Stimulated activated CD4-positive, alpha-beta T cell treated with anti-CD3 and anti-CD28 coated beads, Interleukin-1b, Interleukin-23, amount 100 ng/mL, for 24 hours (primary cell): ENCODE measurements at places on chromosomes 13 and 19.

- DNase-seq: no peak
Measured at GRCh38 chr13:79541426-79542049, 60.6 kb downstream of the NDFIP2 start.

DNA sequence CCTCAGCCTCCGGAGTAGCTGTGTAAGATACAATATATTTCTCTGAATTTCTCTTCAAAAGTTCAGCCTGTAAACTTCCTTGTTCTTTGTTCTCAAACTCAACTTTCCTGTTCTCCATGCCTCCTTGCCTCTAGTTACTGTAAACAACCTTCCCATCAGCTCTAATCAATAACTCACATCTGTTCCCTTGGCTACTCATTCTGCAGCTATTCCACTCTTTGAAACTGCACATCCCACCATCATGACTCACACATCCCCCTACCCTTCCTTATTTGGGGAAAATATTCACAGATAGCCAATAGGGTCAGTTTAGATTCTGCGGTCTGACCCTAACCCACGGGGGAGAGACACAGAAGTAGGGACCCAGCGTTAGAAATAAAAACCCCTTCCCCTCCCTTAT is 2.0 kb downstream of the ZNF562 start:
- no peak for DNase-seq

DNA sequence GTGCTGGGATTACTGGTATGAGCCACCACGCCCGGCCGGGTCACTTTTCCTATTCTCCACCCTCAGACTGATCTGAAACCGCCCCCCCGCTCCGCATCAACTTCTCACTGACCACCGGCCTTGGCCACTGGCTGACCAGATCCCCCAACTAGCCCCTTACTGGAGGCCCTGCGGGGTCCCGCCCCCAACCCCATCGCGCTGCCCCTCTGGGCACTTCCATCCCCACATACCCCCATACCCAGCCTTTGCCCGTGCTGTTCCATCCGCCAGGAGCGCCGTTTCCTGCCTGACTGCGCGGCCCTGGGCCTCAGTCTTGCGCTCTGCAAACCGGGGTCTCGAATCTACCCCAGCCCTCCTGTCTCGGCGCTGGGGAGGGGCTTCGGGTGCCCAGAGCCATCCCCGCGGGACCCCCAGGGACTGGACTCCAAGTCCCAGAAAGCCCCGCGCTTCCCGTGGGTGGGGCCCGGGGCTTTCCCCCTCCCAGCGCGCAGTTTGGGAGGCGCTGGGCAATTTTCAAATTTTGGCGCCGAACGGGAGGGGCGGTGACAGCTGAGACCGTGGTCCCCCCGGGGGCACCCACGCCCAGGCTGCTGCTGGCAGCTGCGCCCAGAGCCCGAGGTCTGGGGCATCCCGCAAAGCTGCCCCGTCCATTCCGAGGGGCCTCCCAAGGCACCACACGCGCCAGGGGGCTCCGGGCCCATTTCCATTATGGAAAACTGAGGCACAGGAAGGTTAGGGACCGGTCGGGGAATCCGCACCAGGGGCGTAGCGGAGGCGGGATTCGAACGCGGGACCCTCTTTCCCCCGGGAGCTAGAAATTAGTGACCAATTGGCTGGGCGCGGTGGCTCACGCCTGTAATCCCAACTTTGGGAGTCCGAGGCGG is 5.2 kb upstream of the LMNB2 start:
- DNase-seq: peak; percentile 71

- no peak for DNase-seq
Measured at GRCh38 chr13:81194362-81194761, 853.4 kb upstream of the SPRY2 start.

DNA sequence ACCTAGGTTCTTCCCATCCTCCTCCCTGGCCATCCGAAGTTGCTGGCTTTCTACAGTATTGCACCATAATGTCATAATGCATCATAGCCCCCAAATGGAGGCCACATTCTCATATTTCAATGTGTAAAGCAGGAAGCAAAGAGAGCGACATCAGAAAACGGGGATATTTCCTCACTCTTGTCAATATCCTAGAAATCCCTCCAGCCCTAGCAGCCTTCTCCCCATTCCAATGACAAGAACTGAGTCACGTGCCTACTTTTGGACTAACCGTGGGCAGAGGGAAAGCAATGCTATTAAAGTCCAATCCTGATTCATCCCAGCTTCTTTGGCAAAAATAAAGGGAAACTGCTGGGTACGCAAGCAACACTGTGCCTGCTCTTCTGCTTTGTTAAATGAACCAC is 4.3 kb upstream of the RAP2A start:
- no peak for DNase-seq

DNA sequence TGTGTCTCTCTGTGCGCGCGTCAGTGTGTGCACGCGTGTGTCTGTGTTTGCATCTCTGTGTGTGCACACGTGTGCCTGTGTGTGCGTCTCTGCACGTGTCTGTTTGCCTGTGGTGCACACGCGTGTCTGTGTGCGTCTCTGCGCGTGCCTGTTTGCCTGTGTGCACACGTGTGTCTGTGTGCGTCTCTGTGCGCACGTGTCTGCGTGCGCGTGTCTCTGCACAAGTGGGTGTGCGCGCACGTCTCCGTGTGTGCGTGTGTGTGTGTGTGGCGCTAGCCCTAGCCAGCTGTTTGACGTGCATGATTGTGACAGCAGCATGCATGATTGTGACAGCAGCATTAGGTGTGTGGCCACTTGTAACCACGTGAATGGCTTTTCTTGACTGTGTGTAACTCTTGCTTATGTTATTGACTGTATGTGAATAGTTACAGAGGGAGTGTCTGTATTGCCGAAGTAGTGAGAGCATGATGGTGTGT is 31.1 kb downstream of the ZNF146 start:
- DNase-seq: no peak

- no peak for DNase-seq
Measured at GRCh38 chr13:85729296-85729695, 69.9 kb downstream of the SLITRK6 start.
